NCI-H524 (cell line): ENCODE measurements at places on chromosomes 1 and 21.

GRCh38 chr1:3022511-3022973 lies 1.3 kb downstream of the ACTRT2 start:
- no peak for DNase-seq

GRCh38 chr1:90074970-90075391 lies 80.1 kb downstream of the ZNF326 start:
- no peak for DNase-seq

GRCh38 chr1:241816008-241816407 lies 32.0 kb upstream of the EXO1 start:
- DNase-seq = no peak

- DNase-seq = no peak
Measured at GRCh38 chr1:5099558-5099957, 445.1 kb downstream of the AJAP1 start.

DNA sequence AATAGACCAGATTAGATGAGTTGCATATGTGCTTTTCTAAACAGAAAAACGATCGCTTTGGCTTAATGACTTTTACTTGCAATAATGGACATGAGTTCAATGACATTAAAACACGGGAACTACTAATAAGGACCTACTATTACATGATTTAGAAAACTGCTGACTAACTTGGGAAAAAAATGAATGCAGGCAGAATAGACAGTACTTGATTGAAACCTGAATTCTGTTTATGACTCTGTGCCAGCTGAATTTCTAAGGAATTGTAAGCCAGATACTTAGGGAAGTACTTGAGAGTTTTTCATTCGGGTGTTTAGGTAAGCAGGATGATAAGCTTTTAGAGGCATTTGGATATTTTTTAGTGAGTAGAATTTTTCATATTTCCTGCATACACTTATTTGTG lies 12.0 kb downstream of the ADGRL2 start:
- peak; percentile 24 for DNase-seq

DNA sequence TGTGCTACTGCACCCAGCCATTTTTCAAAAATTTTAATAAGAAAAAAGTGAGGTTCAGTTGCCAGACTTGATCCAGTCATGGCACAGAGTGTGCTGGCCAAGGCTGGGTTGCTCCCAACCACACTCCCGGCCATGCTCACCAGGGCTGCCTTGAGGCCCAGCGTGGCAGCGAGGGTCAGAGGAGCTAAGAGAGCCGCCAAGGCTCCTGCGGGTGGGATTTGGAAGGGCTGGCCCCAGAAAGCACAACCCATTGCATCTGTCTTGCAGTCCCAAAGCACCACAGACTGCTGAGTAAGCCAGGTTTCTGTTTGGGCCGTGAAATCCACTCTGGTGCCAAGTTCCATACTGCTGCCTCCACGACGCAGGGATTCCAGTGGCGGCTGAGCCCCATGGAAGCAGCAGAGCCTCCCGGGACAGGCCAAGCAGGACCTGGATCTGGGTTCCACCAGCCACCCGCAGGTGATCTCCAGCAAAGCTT lies 22.6 kb downstream of the ZBTB17 start:
- no peak for DNase-seq

DNA sequence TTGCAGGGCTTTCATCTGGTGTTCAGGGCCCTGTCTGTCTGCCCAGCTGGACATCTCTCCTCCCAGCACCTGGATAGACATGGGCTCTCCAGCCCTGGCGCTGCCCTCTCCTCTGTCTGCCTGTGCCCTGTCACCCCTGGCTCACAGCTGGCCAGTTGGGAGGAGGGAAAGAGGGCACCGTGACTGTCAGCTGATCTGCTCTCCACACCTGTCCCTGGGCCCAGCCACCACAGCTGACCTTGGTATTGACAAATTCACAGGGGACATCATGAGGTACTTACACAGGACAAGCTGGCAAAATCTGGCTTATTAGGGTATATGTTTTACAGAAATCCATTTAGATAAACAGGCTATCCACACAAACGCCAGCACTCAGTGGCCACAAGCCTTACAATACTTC lies 8.3 kb downstream of the TNR start:
- no peak for DNase-seq

- DNase-seq = peak; percentile 1
Measured at GRCh38 chr1:192538407-192539296, 36.9 kb upstream of the RGS1 start.

- DNase-seq = no peak
Measured at GRCh38 chr1:156680056-156680455, 2.8 kb upstream of the NES start.

- DNase-seq = no peak
Measured at GRCh38 chr1:118868387-118868786, 119.8 kb downstream of the TBX15 start.

- DNase-seq = no peak
Measured at GRCh38 chr1:32891630-32892029, 5.3 kb downstream of the HPCA start.

GRCh38 chr21:17501107-17502006 lies 11.5 kb upstream of the CXADR start:
- no peak for DNase-seq

DNA sequence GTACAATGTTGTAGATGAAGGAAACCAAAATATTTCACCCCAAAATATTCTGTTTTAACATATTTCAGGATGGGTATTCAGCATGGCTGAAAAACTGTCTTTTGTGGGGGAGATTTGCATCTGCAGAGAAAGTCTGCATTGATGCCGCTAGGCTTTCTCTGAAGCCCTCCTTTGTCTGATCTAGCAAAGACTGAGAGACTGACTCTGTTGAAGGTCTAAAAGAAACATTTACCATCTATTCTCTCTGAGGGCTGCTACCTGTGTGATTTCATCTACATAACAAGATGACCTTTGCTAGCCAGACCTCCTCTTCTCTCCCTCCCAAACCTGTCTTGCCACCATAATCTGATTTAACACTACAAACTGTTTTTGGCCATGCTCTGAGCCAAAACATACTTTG lies 12.4 kb upstream of the MT1HL1 start:
- no peak for DNase-seq

DNA sequence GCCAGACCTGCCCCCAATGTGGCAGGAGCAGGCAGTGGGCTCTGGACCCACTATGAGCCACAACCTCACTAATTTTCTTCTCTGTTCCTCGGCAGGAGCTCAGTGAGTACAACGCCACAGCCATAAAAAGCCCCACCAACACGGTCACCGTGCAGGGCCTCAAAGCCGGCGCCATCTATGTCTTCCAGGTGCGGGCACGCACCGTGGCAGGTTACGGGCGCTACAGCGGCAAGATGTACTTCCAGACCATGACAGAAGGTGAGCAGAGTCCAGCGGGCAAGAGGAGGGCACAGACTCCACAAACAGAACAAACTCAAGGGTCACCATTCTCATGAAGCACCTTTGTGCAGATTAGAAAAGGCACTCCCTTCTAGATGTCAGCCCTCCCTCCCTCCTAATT lies 79.9 kb downstream of the LACTBL1 start:
- DNase-seq = no peak

DNA sequence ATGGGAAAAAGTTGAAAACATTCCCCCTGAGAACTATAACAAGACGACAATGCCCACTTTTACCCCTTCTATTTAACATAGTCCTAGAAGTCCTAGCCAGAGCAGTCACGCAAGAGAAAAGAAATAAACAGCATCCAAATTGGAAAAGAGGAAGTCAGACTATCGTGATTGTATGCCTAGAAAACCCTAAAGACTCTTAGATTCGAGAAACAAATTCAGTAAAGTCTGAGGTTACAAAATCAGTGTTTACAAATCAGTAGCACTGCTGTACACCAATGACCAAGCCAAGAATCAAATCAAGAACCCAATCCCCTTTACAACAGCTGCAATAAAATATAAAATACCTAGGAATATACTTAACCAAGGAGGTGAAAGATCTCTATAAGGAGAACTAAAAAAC lies 72.4 kb downstream of the POU2F1 start:
- no peak for DNase-seq

DNA sequence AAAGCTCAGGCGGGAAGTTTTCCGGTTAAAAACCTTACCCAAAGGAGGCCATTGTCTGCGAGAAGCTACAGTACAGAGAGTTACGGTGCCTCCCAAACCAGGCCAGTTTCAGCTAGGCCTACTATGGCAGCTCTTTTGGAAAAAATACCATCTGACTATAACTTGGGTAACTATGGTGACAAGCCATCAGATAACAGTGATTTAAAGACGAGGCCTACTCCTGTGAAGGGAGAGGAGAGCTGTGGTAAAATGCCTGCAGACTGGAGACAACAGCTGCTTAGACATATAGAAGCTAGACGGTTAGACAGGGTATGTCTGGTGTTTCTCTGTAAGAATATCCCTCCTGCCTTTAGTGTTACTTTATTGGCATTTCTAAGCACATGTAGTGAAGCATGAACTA lies 165.9 kb downstream of the LRRC40 start:
- no peak for DNase-seq

- no peak for DNase-seq
Measured at GRCh38 chr1:34865981-34866761, 6.6 kb upstream of the SMIM12 start.

- no peak for DNase-seq
Measured at GRCh38 chr1:108556499-108556898, 3.4 kb upstream of the EEIG2 start.

DNA sequence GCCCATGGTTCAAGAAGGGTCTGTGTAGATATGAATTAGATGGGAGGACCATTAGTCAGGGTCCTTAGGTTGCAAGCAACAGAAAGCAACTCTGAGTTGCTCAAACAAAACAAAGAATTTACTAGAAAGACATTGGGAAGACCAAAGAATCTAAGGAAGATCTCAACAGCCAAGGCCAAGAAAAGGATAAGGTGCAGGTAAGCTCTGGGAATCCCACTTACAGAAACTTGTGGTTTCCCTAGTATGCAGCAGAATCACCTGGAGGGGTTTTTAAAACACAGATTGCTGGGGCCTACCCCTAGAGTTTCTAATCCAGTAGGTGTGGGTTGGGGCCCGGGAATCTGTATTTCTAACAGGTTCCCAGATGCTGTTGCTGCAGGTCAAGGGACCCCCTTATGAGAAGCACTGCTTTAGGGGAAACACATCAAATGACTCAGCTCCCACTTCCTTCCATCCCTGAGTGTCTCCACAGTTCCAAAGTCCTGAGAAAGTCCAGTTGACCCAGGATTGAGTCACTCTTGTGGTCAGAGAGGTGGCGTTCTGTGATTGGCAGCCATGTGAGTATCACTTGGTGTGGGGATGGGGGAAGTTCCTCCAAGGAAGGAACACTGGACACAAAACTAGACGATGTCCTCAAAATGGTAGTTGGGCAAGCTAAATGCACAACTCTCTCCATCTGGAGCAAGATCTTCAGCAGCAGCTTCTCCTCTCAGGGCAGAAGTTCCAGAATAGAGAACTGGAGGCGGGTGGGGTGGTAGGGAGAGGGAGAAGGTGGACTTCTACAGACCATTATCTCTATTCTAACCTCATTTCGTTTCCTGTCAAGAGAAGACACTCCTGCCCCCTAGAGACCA lies 24.2 kb upstream of the EYA3 start:
- no peak for DNase-seq

GRCh38 chr21:26842974-26843932 lies 2.0 kb downstream of the ADAMTS1 start:
- peak; percentile 81 for DNase-seq

DNA sequence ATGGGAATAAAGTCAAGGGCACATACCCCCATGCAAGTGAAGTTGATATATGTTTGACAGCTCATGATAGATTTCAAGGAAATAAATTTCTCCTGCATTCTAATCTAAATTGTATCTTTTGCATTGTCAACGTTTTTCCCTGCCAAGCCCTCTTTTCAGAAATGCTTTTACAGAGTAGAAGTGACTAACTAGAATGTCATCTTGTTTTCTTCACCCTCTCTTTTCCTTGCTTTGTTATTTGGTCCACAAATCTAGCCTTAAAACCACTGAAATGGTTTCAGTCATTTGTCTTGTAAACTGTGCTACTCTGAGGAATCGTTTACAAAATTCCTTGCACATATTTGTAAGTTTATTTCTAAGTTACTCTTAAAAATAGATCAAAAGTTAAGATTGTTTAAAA lies 600.8 kb upstream of the CXADR start:
- no peak for DNase-seq

GRCh38 chr1:95407131-95407885 lies 173.3 kb downstream of the RWDD3 start:
- peak; percentile 73 for DNase-seq

- no peak for DNase-seq
Measured at GRCh38 chr1:29805896-29806160, 569.5 kb downstream of the PTPRU start.

- no peak for DNase-seq
Measured at GRCh38 chr1:172893146-172893841, 157.4 kb downstream of the TNFSF18 start.

- DNase-seq = no peak
Measured at GRCh38 chr1:181986907-181987305, 74.6 kb downstream of the ZNF648 start.

GRCh38 chr1:184483101-184483683 lies 96.4 kb downstream of the C1orf21 start:
- no peak for DNase-seq

DNA sequence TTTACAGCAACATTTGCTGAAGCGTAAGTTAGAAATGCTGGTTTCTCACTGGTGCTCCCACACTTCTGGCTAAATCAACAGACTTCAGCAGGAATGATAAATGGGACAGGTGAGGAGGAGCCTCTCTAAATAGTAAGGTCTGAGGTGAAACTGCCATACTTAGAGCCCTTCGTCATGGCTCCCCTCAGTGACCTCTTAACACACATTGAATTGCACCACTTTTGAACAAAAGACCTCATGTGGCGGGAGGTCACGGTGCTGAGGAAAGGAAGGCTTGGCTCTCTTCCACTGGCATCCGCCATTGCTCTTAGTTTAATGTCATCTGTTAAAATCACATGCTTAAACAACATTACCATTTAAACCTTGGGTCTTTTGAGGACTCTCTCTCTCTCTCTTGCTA lies 3.4 kb downstream of the MAP3K7CL start:
- no peak for DNase-seq

DNA sequence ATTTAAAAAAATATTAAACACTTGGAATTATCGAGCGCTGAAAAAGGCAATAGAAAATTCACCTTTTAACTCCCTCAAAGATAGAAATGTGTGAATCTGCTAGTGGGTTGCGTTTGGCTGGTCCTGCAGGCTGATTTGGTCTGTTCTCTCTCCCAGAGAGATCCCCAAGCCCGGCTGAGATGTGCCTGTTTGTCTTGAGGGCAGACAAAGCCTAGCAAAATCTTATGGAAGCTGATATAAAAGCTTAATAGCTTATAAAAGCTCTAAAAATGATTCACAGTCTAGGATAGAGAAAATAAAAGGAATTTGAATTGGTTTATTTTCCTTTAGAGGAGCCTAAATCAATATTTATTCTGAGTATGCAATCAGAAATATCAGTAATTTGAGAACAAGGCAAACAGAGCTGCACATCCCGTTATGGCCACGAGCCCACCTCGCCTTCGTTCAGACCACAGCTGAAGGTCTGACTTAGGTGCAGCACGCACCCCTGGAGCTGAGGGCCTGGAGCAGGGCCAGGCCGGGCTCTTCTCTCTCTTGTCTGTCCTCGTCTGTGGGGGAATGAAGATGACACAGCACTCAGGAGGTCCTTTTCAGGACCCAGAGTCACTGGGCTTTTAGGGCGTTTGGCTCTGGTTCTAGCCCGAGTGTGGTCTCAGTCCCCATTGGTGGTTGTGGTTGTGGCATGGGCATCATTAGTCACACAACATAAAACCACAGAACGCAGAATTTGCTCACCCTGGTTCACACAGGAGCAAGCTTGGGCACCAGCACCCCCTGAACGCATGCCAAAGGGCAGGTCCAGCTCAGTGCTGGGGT lies 18.6 kb downstream of the PDE9A start:
- DNase-seq = no peak
